IPS-NIHi11 (cell line): ENCODE measurements at places on chromosomes 5 and 9.

GRCh38 chr9:35051069-35051967 lies 21.1 kb downstream of the VCP start:
- peak; percentile 58 for DNase-seq

DNA sequence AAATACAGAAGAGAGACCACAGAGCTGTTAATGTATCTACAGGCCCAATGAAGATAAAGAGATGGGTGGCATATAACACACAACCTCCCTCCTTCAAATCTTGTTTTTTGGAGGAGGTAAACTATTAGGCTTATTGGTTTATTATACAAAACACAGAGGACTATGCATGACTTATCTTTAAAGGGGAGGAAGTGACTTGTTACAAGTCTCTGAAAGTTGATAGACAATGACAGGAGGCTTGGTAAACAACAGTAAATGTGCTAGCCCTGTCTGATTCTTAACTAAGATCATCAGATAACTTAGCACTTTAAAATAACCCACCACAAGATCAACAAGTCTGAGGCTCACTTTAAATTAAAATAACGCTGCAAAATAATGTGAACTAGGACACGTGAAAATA lies 219.0 kb downstream of the MLLT3 start:
- no peak for DNase-seq

GRCh38 chr5:86977808-86978207 lies 289.9 kb upstream of the RASA1 start:
- no peak for DNase-seq

DNA sequence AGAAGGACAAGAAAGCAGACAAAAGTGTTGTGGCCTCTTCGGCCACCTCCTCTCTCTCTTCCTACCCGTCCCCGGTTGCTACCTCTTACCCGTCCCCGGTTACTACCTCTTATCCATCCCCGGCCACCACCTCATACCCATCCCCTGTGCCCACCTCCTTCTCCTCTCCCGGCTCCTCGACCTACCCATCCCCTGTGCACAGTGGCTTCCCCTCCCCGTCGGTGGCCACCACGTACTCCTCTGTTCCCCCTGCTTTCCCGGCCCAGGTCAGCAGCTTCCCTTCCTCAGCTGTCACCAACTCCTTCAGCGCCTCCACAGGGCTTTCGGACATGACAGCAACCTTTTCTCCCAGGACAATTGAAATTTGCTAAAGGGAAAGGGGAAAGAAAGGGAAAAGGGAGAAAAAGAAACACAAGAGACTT lies 2.4 kb downstream of the EGR1 start:
- no peak for DNase-seq

GRCh38 chr5:54307583-54307982 lies 2.8 kb downstream of the ARL15 start:
- DNase-seq = no peak

- peak; percentile 51 for DNase-seq
Observed at GRCh38 chr9:69542942-69543704, 129.0 kb downstream of the APBA1 start.

DNA sequence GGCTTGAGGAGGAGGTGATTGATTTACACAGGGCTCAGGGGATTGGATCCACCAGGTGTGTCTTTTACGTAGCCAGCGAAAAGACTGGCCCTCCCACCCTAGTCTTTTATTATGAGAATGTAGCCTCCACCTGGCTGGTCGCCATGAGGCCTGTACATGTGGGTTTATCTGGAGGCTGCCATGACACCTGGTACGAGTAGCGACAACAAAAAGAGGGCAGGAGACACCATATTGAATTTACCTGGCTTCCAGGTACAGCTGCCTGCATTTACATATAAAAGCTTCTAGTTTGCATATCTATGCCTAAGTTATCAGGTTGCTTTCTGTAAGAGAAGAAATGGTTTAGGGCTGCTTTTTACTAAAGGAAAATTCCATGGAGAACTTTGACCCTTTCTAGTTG lies 1173.7 kb upstream of the SEMA6A start:
- no peak for DNase-seq

GRCh38 chr5:9409413-9409960 lies 136.4 kb downstream of the SEMA5A start:
- DNase-seq = no peak

- DNase-seq = no peak
Observed at GRCh38 chr9:127931092-127931881, 710 bp upstream of the PIP5KL1 start.

GRCh38 chr5:68745448-68745847 lies 348.4 kb upstream of the SLC30A5 start:
- no peak for DNase-seq

DNA sequence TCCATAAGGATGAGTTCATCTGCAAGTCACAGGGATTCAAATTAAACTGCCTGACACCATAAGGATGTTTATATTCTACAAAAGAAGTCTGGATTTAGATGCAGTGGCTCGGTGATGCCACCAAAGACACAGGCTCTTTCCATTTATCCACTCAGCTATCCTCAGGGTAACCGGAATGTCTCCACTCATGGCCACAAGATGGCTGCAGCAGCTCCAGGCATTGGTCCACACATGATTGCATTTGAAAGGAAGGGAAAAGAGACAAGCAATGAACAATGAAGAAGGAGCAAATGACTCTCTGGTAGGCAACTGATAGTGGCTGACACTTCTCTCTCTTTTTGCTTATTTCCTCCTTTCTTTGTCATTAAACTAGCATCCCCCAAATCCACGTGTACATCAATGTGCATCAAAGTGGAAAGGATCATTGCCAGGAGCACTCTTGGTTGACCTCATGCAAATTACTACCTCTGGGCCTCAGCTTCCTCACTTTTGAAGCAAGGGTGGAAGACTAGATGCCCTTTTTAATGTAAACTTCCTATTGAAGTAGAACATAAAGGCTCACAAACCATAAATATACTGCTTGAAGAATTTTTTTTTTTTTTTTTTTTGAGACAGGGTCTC lies 7.2 kb upstream of the SNX30 start:
- no peak for DNase-seq

DNA sequence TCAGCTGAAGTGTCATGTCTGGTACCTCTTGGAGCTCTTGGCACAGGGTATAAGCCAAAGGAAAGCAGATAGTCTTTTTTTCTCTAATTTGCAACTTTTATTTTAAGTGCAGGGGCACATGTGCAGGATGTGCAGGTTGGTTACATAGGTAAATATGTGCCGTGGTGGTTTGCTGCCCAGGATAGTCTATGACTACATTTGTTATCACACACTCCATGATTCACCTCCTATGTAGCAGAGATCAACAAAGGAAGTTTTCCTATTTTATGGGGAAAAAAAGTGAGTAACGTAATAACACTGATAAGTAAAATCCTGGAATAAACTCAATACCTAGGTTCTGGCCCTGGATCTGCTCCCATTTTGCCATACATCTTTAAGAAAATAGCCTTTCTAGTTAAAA lies 234.6 kb downstream of the CAAP1 start:
- no peak for DNase-seq

DNA sequence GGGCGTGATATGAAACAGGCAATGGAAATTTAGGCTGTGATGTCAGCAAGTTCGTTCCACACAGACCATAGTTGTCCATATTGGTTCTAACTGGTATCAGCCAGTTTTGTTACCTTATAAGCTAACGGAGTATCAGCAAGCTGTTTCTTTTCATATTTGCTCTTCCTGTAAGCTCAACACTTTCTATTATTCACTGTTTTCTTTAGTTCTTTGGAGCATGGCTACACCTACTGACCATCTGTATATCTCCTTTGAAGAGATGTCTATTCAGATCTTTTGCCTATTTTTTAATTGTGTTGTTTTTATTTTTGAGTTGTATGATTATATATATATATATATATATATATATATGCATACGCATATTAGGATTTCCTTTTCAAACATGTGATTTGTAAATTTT lies 1057.2 kb upstream of the CDH10 start:
- DNase-seq = no peak

- no peak for DNase-seq
Observed at GRCh38 chr9:136353757-136354488, 9.6 kb downstream of the DNLZ start.

GRCh38 chr5:172211676-172212075 lies 17.7 kb downstream of the EFCAB9 start:
- no peak for DNase-seq

DNA sequence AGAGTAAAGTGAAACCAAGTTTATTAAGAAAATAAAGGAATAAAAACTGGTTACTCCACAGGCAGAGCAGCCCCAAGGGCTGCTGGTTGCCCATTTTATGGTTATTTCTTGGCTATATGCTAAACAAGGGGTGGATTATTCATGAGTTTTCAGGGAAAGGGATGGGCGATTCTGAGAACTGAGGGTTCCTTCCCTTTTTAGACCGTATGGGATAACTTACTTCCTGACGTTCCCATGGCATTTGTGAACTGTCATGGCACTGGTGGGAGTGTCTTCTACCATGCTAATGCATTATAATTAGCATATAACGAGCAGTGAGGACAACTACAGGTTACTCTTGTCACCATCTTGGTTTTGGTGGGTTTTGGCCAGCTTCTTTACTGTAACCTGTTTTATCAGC lies 323.9 kb upstream of the PTGER4 start:
- DNase-seq = no peak
